ENCODE measurements at places on chromosomes 1 and 21.

- no peak for DNase-seq
Observed at GRCh38 chr1:158570480-158570879, at the start of gene OR6P1. OR6P1 (minus strand) TSS chr1:158570580; CDS start chr1:158563604, 6,976 bp downstream.

GRCh38 chr21:23455676-23456075 is 2151.6 kb downstream of the MRPL39 start:
- no peak for DNase-seq

GRCh38 chr1:174682419-174683008 is 234.8 kb downstream of the GPR52 start:
- no peak for DNase-seq

DNA sequence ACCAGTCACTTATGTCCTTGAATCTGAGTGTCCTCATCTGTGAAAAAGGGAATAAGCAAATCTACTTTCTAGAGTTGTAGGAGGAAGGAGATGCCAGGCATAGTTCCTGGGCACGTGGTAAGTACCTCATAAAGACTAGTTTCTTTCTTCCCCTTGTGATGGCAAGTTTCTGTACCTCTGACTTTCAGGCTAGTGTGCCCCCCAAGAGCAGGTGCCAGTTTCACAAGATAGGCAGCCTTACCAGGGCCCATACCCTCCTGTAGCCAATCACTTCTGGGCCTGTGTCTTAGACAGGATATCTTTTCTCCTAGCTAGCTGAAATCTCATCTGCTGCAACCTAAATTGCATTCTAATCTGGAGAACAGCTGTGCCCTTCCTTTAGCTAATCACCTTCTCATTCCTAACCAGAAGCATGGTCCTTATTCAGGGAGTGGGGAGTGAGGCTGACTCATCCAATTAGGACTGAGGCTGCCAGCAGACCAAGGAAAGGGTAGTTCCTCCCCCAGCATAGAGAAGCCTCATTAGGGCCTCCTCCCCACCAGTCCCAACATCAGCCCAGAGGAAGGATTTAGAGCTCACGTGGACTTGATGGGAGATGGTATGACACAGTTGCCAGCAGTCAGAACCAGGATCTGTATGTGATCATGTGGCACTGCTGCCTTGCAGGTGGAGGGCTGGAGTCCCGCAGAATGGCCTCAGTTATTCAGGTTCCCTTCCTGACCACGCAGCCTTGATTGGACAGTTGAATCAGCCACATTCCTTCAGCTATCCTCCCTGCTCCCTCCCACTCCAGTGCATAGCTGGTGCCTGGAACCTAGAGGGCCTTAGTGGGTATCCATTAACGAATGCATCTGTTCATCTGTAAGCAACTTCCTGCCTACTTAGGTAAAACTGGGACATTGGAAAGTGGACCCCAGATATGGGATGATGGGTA is 7.9 kb downstream of the KLHDC8A start:
- DNase-seq: no peak

DNA sequence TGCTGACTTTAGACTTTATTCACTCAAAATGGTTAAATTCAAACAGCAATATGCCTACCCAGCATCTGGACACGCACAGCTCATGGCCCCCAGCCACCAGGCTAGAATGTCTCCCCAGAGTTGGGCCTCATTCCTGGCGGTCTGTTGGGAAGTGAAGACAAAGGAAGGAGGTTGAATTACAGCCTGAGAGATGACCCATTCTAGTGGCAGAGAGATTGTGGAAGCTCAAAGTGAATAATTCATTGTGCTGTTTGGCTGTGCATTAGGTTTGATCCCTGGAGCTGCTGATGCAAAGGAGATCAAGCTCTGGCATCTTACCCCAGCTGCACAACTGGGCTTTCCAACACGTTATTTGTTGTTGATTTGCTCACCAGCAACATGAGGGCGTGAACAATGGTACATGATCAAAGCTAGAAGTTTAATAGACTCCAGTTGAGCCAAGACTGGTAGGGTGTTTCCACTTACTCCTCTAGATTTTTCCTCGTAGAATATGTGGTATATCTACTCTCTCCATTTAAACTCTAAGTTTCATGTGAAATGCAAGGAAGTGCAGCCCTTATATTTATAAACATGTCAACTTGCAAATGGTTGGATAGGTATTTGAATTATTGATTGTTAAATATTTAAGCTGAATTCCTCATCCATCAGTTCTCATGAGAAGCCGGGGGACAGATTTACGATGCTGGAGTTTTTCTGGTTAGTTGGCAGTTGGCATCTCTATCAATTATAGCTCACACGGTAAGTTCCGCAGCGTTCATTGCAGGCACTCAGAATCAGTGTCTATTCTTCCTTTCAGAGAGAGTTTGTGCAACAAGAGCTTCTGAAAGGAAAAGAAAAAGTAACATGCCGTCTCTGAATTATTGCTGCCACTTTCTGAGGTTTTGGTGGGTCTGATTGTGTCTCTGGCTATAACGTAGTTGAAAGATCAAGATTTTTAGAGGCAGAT is 222.7 kb downstream of the TM2D1 start:
- DNase-seq: no peak

GRCh38 chr1:106226550-106226949 is 829.9 kb upstream of the PRMT6 start:
- DNase-seq: no peak

- no peak for DNase-seq
Observed at GRCh38 chr1:60235275-60235674, 161.7 kb upstream of the C1orf87 start.

DNA sequence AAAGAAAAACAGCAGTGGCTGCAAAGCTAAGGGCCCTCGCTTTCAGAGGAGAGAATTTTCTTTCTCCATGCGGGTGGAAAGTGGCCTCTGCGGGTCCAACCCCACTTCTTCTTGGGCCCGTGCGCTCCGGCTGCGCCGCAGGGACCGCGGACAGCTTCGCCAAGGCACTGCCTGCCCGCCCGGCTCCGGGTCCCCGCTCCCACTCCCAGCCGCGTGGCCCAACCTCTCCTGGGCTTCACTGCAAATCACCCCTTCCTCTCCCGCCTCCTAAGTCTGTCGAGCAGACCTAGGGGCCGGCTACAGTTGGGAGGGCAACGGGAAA is 1.0 kb upstream of the RUNX3 start:
- DNase-seq: no peak

DNA sequence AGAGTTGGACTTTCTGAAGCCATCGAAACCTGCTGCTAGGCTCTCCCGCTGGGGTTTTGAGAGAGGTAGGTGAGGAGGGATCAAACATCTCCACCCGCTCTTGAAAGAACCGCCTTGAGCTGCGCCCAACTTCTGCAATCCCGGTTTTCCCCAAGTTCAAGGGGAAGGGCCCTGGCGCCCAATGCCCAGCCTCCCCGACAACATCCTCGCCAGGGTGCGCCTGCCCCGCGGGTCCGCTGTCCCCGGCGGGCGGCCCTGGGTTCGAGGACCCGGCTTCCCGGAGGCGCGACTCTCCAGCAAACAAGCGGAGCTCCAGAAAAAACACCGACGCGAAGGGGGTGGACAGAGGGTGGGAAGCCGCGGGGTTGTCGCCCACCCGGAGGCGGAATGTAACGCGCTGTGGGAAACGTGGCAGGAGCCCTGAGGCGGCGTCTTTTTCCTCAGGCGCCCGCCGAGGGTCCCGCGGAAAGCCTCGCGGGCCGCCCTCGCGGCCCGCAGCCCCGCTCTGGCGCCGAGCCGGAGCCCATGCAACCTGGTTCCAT is 607 bp downstream of the BTG3 start:
- DNase-seq: peak; percentile 34

DNA sequence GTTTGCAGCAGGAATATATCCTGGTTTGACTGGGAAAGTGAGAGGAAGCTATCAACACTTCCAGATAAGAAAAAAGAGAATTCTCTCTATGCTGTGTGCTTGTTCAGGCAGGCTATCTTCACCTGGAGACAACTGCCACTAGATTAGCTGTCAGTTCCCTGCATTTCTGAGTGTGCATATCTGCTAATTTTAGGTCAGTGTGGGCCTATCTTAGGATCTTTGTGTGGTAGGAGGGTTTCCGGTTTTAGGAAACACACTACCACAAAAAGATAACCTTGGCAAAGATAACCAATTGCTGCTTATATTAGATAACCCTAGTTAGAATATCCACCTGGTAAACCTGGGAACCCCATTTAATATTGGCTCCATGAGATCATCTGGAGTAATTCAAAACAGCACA is 22.5 kb upstream of the GBP5 start:
- no peak for DNase-seq

GRCh38 chr1:46094471-46095005 is 37.9 kb downstream of the PIK3R3 start:
- DNase-seq: no peak

- no peak for DNase-seq
Observed at GRCh38 chr1:173660306-173660705, 9.3 kb downstream of the ANKRD45 start.

GRCh38 chr1:80882553-80882952 is 918.2 kb upstream of the ADGRL2 start:
- no peak for DNase-seq

DNA sequence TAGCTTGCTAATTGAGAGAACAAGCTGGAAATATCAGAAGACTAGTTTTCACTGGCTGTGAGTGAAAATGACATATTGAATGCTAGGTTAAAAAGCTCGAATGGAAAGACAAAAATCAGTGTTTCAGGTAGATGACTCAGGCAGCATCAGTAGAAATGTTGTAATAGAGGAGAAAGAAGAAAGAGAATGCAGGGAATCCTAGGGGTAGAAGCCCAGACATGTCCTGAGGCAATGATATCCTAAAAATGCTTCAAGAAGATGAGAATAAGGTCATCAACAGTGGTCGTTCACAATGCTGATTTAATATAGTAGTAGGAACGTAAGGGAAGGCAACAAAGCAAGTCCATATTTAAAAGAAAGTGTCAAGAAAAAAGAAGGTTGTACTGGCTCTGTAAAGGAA is 96.7 kb upstream of the HP1BP3 start:
- no peak for DNase-seq

- DNase-seq: no peak
Observed at GRCh38 chr1:61397935-61398334, 315.6 kb downstream of the NFIA start.

DNA sequence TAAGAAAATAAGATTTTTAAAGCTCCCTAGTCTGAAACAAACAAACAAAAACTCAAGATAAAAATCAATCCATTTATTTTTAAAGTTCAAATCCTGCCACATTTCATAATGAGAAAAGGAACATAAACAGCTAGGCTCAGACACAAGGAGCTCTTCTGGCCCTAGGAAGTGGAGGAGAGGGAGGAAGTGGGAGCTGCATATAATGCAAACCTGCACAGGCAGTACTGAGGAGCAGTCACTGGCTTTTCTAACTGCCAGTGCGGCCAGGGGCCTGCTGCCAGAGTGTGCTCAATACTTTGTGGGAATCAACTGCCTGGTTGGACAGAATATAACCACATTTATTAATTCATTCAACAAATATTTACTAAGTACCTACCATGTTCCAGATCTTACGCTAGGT is 139.8 kb upstream of the SPATA6 start:
- DNase-seq: no peak

GRCh38 chr1:180970333-180971079 is 52.2 kb downstream of the STX6 start:
- DNase-seq: no peak

- no peak for DNase-seq
Observed at GRCh38 chr1:210447456-210448057, 118.9 kb downstream of the HHAT start.

DNA sequence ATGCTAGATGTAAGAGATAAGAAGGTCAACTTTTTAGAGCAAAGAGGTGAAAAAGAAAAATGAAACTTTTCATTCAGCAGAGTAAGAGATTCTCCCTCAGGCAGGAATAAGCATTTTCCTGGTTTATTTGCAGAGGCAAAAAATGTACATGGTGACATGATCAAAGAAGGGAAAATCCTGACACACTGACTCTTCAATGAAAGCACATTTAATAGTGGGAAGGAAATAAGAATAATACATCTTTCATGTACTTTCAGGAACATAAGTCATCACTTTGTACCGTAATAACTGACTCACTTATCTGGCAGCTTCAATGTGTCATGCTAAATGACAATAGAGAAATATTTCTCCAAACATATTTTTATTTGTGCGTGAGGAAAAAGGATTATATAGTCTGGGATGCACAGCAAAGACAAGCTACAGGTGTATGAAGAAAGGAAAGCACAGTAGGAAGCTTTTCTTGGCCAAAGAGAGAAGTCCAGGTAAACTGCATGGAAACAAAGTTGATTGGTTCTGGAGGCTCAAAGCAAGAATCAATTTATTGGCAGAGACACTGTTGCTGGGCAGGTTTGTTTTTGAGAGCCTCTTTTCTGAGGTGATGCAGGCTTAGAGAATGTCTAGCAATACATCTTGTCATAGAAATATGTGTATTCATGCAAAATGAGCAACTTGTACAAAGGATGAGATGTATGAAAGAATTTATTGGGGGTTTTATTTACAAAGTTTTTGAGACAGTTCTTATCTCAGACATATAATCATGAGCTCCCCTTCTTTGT is 1409.0 kb downstream of the PLA2G4A start:
- no peak for DNase-seq

DNA sequence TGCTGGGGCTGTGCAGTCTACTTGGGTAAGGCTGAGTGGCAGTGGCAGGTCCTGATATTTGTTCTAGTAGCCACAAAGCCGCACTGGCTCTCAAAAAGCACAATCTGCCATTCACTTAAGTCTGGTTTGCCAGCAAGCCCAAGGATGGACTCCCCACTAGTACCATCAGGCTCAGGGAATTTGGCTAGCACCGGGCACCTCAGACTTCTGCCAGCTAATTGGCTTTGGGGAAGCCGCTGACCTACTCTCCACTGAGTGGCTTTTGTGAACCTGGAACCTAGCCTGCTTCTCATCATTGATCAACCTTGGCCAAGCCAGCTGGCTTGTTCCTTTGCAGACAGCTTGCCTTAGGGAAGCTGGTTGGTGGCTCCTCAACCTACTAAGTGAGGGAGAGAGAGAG is 83.1 kb downstream of the ESRRG start:
- DNase-seq: no peak

DNA sequence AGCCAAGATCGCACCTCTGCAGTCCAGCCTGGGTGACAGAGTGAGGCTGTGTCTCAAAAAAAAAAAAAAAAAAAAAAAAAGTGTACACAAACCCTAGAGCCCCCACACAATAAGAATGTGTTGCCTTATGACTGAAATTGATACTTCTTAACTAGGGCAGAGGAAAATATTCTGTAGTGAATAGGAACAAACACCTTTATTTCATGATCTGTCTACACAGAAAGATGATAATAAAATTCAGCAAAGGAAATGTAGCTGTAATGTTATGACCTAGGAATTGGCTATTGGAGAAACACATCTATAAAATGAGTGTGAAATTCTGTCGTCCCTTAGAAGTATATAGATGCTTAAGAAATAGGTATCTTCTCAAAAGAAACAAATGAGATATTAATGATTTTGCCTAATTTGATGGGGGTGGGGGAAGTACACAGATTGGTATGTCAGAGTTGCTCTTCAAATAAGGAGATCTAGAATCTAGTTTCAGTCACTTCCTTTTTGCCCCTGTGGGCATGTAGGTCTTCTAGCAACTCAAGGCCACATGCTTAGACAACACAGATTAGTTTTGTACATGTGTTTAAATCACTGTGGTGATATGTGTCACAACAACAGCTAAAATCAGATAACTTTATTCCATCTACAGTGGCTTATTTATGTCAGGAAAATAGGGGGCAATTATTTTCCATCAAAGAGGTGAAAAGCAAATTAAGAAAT is 10.7 kb upstream of the GPR25 start:
- no peak for DNase-seq

Data from stimulated activated CD4-positive, alpha-beta T cell treated with anti-CD3 and anti-CD28 coated beads, Interleukin-4, amount 100 ng/mL, for 1 hour (primary cell).